ENCODE measurements at places on chromosomes 13 and 19.

DNA sequence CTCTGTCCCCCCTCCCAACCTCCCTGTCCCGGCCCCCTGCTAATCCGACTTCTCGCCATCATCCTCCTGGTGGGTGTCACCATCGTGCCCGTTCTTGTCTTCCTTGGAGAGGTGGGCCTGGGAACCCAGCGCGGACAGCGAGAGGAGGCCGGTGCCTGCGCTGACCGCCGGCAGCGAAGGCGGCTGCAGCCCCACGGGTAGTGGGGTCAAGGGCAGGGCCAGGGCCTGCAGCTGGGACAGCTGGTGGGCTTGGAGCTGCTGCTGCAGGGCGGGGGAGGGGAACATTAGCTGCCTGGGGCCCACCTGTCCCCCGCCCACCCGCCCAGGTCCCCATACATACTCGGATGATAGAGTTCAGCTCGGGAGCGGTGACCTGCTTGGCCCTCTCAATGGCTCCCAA lies 8.5 kb downstream of the TLE5 start:
- no peak for DNase-seq

GRCh38 chr19:16361254-16361653 lies 36.6 kb downstream of the KLF2 start:
- no peak for DNase-seq

DNA sequence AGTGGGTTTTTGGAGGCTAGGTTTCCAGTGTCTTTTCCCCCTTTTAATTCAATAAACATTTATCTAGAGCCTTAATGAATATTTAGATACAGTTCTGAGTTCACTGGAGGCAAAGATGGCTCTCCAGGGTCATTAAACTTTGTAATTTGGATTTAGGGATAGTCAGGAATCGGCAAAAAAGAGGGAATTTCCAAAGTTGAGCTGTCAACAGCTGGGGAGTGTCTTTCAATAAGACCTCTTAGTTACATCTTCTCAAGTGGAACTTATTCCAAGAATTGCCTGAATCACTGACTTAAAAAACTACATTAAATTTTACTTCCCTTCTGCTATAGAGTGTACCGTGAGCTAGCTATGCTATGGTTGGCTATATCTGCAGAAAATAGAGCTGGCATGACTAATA lies 2.0 kb downstream of the LRCH1 start:
- DNase-seq = no peak

DNA sequence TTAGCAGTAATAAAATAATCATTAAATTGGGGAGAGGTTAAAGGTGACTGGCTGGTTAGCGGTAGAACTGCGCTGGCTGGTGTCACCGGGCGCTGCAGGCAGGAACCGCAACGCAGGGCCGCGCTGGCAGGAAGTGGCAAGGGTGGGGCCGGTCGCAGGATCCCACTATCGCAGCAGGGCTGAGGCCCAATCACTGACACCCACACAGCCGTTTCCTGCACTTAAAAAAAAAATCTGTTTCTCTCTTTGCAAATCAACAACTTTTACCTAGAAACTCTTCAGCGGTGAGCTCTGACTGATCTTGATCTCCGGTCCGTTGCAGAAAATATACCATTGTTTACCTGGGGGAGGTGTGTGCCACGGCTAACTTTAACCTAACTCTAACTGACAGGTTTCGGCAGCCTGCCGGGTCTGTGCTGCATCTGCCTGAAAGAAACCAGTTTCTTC lies 46.9 kb downstream of the KLF2 start:
- peak; percentile 77 for DNase-seq

GRCh38 chr13:44259045-44260027 lies 114.3 kb upstream of the SERP2 start:
- peak; percentile 65 for DNase-seq

DNA sequence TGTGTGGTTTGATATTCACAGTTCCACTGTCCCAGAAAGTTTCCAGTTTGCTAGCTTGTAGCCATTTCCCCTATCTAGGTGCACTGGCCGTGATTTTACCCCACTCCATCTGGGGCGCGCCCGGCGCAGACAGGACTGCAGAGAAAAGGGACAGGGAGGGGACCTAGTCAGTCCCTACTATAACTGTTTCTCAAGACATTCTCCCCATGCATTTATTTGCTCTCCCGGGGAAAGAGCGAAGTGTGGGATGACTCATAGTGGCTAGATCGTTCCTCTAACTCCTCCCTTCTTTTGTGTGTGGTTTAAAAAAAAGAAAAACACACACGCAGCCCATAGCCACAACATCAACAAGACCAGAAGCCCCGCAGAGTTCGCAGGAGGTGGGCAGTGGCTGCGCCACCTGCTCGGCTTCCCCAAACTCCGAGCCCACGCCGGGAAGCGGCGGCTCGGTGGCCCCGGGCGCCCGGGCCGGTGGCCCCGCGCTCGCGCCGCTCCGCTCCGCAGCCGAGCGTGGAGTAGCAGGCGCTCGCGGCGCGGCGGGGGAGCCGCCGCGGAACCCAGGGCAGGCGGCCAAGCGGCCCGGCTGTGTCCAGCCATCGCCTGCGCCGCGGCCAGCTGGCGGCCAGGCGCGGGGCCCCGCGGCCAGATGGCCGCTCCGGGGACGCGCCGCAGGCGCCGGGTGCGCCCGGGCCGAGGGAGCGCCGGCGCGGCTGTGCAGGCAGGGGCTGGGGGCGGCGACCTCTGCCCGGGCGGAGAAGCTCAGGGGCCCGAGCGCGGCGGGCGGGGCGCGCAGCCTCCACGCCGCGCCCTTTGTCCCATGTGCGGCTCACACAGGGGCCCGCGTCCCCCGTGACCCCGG lies 653 bp downstream of the TMTC4 start:
- peak; percentile 9 for DNase-seq

DNA sequence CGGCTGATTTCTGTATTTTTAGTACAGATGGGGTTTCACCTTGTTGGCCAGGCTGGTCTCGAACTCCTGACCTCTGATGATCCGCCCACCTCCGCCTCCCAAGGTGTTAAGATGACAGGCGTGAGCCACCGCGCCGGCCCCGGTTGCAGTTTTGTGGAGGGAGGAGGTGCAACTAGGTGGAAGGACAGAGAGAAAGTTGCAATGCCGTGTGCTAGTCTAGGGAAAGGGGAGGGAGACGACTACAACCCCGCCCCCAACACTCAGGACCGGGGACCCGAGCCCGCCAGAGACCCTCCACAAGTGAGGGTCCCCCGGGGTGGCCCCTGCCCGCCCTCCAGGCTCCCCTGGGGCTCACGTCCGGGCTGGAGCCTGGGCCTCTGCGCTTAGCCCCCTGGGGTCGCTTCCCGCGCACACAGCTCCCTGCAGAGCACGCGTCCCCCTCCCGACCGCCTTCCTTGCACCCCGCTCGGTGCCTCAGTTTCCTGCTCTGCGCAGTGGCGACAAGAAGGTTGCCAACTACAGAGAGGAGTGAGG lies 1.2 kb upstream of the ARID3A start:
- DNase-seq = no peak

DNA sequence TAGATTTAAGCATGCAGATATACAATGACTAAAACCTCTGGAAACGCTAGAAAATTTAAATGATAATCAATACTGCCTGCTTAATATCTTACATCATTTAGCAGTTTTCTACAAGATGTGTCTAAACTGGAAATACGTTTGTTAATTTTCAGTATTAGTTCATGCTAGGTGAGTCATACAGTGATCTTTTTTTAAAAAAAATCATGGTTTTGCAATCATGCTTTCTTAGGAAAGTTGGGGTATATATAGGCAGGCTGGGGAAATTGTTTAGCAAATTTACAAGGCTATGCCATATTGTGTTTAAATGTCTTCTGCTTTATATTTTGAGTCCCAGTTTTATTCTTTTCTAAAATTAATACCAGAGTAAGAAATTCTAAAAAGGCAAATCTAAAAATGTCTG lies 245.4 kb upstream of the SPRY2 start:
- no peak for DNase-seq

- DNase-seq = no peak
Observed at GRCh38 chr13:32581177-32581786, 5.0 kb upstream of the PDS5B start.

DNA sequence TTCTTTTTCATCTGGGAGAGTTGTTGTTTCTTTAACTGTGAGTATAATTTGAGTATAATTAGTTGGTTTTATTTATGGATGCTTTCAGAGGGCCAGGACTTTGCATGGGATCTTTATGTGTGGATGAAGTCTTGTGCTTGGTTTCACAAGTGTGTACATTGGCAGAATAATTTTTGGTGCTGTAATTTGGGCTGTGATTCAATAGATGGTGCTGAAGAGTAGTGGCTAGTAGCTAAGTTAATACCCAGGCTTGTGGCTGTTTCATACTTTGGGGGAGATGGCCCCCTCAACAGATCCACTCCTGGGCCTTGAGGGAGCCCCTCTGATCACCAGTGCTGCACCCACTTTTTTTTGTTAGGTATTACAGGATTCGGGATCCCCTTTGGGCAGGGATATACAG lies 1142.4 kb downstream of the SLITRK1 start:
- DNase-seq = no peak

DNA sequence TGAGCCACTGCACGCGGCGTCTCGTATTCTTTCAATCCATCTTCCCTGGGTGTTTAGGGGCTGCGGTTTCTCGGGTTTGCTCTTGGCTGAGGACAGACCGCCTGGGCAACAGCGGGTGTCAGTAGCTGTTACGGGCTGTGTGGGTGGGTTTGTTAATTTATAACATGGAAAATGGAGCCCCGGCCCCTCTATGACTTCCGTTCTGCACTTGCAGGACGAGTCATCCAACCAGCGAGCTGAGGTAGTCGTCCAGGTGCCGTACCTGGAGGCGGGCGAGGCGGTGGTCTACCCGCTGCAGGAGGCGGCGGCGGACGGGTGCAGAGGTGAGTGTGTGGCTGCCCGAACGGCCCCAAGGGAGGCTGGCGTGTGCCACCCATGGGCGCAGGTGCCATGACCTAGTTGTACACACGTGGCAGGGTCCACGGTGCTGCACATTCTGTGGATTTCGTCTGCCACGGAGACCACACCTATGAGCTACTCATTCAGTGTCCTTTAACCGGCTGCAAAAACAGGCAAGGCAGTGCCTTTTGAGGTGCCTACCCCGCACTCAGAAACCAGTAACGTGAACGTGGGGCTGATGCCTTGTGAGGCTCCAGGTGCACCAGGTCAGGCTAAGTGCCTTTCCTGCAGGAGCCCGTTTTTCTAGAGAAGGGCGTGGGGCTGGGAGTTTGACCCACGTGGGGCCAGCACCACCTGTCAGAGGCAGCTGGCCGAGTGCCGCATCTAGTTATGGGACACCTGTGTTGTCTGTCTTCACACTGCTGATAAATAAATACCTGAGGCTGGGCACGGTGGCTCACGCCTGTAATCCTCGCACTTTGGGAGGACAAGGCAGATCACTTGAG lies 10.9 kb downstream of the POLR2E start:
- no peak for DNase-seq

DNA sequence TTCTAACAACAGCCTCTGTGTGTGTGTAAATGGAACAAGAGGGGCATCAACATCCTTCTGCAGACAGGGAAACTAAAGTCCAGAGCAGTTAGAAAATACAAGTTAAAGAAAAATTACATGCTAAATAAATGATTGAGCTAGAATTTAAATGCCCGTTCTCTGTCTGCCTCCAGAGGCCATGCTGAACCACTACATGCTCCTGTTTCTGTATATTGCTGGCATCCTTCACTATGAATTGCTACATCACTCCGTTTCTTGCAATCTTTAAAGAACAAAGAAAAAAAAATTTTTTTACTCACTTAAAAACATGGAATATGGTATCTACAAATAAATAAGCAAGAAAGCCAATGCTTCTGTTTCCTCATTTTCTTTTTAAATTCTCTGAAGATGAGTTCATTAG lies 47.9 kb downstream of the DCT start:
- no peak for DNase-seq

DNA sequence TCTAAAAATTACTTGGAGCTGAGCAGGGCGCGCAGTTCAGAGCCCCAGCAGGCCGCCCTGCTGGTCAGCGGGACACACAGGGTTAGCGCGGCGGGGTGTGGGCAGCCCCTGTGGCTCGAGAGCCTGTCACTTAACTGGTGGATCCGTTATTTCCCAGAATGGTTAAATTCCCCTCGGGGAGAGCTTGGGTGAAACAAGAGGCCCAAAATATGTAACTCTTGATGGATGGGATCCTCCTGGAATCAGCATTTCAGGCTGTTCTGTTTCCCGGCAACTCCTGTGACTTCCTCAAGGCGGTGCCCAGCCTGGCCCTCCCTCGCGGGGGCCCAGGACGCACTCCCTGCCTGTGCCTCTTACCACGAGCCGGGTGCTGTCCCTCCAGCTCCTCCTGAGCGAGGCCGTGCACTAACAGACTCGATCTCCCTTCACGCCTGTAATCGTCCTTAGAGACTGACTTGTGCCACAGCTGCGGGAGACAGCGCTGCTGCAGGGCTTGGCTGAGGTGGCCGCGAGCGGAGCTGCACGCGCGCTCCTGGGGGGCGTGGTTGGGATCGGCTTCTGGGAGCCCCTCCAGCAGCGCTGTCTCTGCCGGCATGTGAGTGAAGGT lies 9.7 kb downstream of the PTBP1 start:
- no peak for DNase-seq

GRCh38 chr19:48705431-48705830 lies 9.7 kb downstream of the FUT2 start:
- DNase-seq = no peak

DNA sequence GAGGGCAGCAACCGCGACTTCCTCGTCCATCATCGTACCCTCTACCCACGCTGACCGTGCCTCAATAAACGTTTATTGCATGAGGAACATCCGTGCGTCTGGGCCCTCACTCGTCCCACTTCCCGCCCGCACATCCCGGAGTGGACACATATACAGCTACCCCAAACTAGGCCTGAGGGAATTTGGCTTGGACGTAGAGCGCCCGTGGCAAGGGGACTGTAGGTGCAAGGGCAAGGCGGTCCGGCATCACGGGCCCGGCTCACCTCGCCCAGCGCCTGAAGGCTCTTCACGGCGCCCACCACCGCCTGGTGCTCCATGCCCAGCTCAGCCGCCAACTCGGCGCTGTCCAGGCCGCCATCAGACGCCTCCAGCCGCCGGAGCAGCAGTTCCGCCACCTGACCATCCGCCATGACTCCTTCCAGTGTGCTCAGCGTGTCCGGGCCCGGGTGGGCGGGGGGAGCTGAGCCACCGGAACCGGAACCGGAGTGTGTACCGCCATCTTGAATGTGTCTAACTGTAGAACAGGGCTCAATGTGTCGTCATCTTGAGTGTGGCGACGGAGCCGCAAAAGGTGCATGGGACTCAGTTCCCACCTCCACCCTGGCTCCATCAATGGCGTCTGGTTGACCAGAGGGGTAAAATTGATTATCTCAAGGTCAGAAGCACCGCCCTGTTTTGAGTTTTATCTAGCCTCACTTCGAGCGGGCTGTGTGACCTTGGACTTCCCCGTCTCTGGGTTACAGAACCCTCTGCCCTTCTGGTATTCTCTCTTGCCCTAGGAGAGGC lies at the start of gene FARSA:
FARSA (minus strand) TSS at position 425 of the 786 bp plus-strand sequence; CDS start at position 410, 15 bp downstream.
- peak; percentile 82 for DNase-seq

DNA sequence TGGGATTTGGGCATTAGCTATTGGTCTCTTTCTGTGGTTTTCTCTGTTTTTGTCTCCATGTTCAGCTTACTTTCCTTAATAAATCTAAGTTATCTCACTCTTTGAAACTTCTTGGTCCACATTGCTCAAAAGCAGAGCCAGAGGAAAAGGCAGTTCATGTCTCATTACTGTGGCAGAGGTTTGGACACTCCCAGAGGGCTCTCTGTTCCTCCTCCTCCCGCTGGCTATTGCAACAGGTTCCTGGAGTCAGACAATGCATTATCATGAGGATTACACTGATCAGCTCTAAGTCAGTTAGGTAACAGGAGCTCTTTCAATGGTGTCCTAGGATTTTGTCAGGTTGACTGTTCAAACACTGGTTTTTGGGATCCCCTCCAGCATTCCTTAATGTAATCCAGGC lies 298.8 kb downstream of the NDFIP2 start:
- no peak for DNase-seq

GRCh38 chr19:47595944-47596343 lies 13.0 kb upstream of the BICRA start:
- DNase-seq = no peak

GRCh38 chr13:72839831-72840426 lies 58.0 kb downstream of the PIBF1 start:
- peak; percentile 2 for DNase-seq

- DNase-seq = no peak
Observed at GRCh38 chr19:7853770-7854128, 20.4 kb downstream of the PRR36 start.
